A673 (cell line): ENCODE measurements at places on chromosomes 11 and 22.

DNA sequence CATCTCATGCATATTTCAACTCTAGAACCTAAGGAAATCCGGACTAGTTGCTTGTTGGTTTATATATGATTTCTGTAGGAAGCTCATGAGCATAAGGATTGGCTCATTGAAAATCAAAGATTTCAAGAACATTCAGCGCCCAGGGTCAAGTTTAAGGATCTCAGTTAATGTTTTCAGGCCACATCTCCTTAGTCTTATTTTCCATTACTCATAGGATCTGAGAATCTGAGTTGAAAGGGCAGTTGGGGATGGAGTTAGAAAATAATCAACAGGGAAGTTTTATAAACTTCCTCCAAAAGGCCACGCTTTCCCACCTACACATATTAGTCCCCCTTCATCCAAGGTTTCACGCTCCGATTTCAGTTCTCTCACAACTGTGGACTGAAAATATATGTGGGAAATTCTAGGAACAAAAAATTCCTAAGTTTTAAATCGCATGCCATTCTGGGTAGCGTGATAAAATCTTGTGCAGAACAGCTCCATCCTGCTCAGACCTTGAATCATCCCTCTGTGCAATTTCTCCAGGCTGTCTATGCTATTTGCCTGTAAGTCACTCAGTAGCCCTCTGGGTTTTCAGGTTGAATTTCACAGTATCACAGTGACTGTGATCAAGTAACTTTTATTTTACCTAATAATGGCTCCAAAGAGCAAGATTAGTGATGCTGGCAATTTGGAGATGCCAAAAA is 160.2 kb downstream of the KIRREL3 start:
- no peak for DNase-seq

- DNase-seq, result no peak
Measured at GRCh38 chr11:17272801-17273200, 3.7 kb upstream of the NUCB2 start.

DNA sequence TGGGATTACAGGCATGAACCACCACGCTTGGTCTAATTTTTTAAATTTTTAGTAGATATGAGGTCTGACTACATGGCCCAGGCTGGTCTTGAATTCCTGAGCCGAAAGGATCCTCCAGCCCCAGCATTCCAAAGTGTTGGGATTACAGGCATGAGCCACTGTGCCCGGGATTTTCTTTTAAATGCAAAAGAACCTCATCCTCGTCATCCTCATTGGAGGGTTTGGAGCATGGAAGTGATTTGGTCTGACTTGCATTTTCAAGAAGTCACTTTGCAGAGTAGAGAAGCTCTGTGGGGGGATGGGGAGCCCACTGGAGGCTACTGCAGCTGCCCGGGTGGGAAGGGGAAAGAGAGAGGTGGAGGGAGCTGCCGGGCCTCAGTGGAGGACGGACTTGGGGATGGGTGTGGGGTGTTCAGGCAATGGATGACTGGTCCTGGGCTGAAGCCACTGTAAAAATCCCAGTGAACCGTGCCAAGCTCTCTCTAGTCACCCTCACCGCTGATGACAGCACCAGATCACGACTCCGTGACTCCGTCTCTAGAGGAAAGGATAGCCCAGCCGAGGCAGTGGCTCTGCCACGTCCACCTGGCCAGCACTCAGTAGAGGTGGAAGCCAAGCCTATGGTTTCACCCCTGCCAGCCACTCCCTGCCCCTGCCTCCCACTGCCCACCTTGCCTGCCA is 32.8 kb upstream of the SLC22A12 start:
- DNase-seq, result no peak

GRCh38 chr22:46829941-46830715 is 67.7 kb downstream of the TBC1D22A start:
- DNase-seq, result peak; percentile 85

GRCh38 chr11:134417871-134418840 is 6.1 kb upstream of the B3GAT1 start:
- peak; percentile 68 for DNase-seq

- no peak for DNase-seq
Measured at GRCh38 chr11:133636711-133637355, 104.5 kb upstream of the OPCML start.

GRCh38 chr11:28077521-28077920 is 30.4 kb downstream of the KIF18A start:
- peak; percentile 29 for DNase-seq

DNA sequence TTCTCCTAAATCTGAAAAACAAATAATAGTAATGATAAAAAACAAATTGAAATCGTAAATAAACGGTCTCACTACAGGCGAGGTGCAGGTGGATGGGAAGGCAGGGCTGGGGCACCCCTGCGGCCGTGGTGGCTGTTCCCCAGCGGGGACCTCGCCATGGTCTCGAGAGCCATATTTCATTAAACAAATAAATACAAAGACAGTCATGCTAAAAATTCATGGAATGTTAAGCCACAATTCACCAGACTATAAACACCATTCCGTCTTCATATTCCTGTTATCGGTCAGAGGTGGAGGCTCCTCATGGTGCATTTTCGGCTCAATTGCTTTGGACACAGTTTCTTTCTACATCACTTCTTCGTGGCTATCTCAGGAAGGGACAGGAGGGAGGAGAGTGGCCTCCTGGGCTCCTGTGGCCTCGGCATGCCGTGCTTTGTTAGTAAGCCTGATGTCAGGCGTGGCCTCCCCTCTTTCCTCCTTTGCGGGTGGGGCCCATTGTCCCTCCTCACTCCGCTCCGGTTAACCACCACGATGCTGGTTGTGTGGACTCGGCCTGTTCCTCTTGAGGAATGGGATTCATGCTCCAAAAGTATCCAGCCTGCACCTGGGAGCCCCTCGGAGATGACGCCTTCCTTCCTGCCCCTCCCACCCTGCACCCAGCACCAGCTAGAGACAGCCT is 16.1 kb upstream of the BRSK2 start:
- DNase-seq, result no peak

- DNase-seq, result no peak
Measured at GRCh38 chr11:75029836-75030631, 41.3 kb downstream of the NEU3 start.

DNA sequence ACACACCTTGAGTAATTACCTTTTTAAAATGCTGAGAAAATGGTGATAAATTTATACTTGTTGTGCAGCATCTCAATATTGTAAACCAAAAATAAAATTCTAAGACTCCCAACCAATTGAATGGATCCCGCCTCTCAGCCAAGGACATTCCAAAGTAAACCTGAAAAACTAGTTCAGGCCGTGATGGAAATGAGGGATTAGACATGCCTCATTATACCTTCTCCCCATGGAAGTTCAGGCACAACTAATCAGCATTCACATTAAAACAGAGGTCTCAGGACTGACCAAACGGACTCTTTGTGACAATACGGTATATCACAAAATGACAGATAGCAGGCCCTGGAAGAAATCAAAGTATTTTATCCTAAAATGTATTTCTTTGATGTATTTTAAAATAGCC is 907.4 kb upstream of the RAG2 start:
- no peak for DNase-seq

DNA sequence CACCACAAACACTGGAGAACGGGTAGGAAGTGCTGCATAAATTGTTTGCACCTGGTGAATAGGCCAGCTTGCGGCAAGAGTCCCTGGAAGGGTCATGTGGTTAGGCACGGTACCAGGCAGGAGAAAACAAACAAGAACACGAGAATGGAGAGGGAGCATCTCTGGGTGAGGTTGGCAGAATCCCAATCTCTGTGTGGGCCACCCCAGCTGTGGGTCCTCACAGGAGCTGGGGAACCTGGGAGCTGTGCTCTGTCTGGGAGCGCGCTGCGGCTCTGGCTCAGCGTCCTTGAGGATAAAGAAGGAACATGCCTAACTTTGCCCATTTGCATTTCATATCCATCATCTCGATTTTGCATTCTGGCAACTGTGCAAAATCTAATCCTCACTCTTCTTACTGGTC is 46.1 kb upstream of the JAM3 start:
- no peak for DNase-seq

GRCh38 chr11:69386594-69387408 is 92.8 kb downstream of the MYEOV start:
- DNase-seq, result no peak

DNA sequence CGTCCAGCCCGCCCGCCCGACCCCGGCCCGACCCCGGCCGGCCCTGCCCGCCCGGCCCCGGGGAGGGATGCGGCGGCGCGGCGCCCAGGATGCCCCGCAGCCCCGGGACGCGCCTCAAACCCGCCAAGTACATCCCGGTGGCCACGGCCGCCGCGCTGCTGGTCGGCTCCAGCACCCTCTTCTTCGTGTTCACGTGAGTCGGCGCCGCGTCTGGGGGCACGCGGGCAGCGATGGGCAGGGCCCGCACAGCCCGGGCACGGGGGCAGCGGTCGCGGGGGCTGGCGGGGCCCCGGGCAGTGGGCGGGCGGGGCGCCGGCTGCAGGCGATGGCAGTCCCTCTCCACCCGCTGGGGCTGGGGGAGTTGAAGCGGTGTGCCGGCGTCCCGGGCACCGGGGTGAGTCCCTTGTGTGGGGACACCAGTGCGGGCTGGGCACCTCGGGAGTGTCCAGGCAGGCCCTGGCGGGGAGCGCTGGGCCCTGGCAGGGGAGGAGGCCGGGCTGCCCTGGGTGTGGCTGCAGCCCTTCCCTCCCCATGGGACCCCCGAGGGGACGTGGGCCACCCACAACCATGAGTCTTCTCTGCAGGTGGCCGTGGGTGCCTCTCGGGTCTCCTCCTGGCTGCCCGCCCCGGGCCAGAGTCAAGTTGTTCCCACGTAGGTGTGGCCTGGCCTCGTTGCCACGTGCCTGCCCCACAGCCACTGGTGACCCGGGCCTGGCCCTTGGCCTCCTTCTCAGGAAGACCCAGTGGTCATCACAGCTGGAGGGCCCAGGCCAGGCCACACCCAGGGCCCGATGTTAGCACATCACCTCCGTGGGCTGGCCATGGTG is 468 bp downstream of the ZDHHC8 start:
- DNase-seq, result no peak

DNA sequence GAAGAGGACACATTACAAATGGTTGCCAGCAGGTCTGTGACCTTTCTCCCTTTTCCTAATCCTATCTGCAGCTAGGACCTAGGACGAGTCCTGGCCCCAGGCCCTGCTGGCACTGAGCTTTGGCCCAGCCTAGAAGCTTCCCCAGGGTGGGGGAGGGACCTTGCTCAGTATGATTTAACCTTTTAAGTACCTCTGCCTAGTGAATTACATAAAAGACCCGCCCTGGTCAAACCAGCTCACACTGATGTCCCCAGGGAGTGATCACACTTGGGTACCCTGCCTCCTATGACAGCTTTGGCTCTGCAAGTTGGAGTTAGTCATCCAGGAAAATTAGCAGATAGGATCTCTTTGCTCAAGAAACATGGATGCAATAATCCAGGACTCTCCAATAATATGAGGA is 21.9 kb downstream of the ASCC2 start:
- no peak for DNase-seq

DNA sequence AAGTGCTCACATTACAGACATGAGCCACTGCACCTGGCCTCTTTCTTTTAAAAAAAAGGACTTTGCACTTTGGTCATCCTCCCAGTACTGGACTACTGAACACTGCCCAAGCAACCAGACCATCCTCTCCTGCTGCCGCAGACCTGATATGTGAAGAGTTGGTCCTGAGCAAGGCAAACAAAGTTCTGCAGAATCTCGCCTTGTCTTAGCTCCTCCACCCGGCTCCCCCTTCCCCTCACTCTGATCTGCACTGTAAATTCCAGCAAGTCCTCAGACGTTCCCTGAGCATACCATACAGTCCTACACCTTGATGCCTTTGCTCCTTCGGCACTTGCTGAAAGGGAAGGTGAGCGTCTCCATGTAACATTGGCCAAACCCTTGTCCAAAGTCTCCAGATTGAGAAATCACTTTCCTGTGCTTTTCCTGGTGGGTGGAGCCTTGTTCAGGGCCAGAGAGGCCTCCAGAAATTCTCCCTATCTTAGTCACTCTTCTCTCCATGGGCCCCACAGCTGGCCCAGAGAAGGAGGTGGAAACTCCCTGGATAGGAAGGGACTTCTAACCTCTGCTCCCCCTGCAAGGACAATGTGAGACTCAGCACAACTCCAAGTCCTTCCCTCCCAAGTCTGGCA is 47.0 kb upstream of the TIMP3 start:
- no peak for DNase-seq

- no peak for DNase-seq
Measured at GRCh38 chr22:38243007-38243765, 29.6 kb downstream of the TMEM184B start.

DNA sequence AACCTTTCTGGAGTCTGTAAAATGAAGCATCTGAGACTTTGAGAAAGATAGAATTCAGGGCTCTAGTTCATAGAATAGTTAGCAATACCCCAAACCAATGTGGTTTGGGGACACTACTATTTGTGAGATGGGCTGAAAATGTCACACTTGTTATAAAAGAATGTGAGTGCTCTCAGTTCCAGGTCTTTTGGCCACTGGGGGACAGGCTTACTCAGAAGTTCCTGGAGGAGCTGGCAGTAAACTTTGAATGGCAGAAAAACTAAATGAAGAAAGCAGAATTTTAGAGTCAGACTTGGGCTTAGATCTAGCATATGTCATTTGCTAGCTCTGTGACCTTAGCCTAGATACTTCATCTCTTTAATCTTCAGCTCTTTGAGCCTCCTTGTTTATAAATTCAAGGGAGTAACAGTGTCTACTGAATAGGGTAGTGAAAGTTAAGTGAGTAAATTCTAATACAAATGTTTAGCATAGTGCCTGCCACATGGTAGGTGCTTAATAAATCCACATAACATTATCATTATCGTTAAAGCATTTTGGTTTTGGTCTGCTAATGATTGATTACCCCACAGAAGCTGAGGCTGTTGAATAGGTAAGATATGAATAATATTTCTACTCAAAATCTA is 3.7 kb downstream of the LYVE1 start:
- peak; percentile 46 for DNase-seq

DNA sequence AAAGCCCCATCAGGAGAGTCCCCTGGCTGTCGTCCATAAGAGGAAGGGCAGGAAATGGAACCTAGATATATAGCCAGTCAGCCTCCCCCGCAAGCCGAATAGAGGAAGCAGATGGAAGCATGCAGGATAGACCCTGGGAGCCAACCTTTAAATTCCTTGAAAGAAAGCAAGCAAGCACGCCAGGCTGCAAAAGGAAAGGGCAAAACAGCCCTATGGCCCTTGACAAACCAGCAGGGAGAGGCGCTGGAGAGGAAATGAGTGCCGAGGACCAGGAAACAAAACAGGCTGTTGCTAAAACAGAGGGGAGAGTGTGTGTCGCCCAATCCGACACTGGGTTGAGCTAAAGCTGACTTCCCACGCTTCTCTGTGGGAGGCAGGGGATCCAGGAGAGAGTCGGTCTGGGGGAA is 203.5 kb upstream of the MTNR1B start:
- DNase-seq, result peak; percentile 91

GRCh38 chr11:122556605-122557004 is 98.9 kb upstream of the UBASH3B start:
- DNase-seq, result peak; percentile 31

GRCh38 chr22:43435851-43436811 is 24.3 kb downstream of the MPPED1 start:
- no peak for DNase-seq

DNA sequence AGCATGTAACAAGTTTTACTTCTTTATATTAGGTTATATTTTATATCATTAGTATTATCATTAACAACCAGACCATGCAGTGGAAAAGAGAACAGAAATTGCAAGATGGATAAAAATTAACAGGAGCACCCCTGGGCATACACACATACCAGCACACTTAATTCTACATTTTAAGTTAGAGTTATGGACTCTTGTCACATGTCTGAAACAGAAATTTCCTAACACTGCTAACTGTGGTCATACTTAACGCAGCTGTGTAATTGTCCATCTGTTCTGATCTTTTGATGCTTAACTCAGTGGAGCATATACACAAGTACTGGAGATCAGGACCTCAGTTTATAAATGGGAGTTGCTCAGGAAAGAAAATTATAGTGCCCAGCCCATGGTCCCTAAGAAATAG is 358 bp downstream of the OR52H1 start:
- no peak for DNase-seq

- no peak for DNase-seq
Measured at GRCh38 chr22:38793317-38793716, 626 bp downstream of the DNAL4 start.
